ENCODE measurements at places on chromosomes 5 and 9. TPM values are rescaled to one million over a fixed set of nuclear protein-coding genes. Genes with fewer than 3 reads are reported as not detected.

SPINK6 gene
- not detected for total RNA-seq

OBP2B gene
- not detected for total RNA-seq

MOB3B gene
- total RNA-seq = 0.65 TPM

FAM221B gene
- not detected for total RNA-seq

C9orf40 gene
- total RNA-seq = 2.9 TPM

MAMDC2 gene
- 8.5 TPM for total RNA-seq

ANKDD1B gene
- total RNA-seq = 0.33 TPM

LRRC70 gene
- 48.7 TPM for total RNA-seq

PCDHAC2 gene
- total RNA-seq = 0.33 TPM

FBP1 gene
- total RNA-seq = 3.2 TPM

ROR2 gene
- total RNA-seq = not detected

FAM151B gene
- 1.6 TPM for total RNA-seq

DEPDC1B gene
- total RNA-seq = 7.2 TPM

WDR38 gene
- total RNA-seq = not detected

JAKMIP2 gene
- total RNA-seq = not detected

POU5F2 gene
- 2.2 TPM for total RNA-seq

DRD1 gene
- not detected for total RNA-seq

ZFP2 gene
- 0.33 TPM for total RNA-seq

SPINK5 gene
- total RNA-seq = 0.10 TPM

PCDHB12 gene
- 0.76 TPM for total RNA-seq

SQSTM1 gene
- total RNA-seq = 470 TPM

CCNO gene
- 0.33 TPM for total RNA-seq

ARL14EPL gene
- 0.67 TPM for total RNA-seq

FSD1L gene
- total RNA-seq = 3.6 TPM

TBC1D13 gene
- total RNA-seq = 29.1 TPM

RXFP3 gene
- not detected for total RNA-seq

PCDHA5 gene
- total RNA-seq = 0.10 TPM

TGFBI gene
- total RNA-seq = 7.6 TPM

CEP72 gene
- total RNA-seq = 4.1 TPM

QRFP gene
- total RNA-seq = not detected

FCHSD1 gene
- 29.4 TPM for total RNA-seq

PCDHA9 gene
- total RNA-seq = under 0.01 TPM

GADD45G gene
- not detected for total RNA-seq

RMRP gene
- 52,393 TPM for total RNA-seq

TRIM52 gene
- 7.9 TPM for total RNA-seq

ABLIM3 gene
- total RNA-seq = 40.5 TPM

SERF1A gene
- 13.7 TPM for total RNA-seq

GPR150 gene
- 0.33 TPM for total RNA-seq

LRRC26 gene
- total RNA-seq = not detected

CNTFR gene
- not detected for total RNA-seq

CCNH gene
- total RNA-seq = 83.3 TPM

PCDHB10 gene
- total RNA-seq = 1.1 TPM

EPB41L4B gene
- 1.3 TPM for total RNA-seq

PCAT7 gene
- total RNA-seq = not detected

LCN1 gene
- not detected for total RNA-seq

HRCT1 gene
- 4.6 TPM for total RNA-seq

CYLC2 gene
- not detected for total RNA-seq

DPM2 gene
- total RNA-seq = 19.6 TPM

SPAAR gene
- total RNA-seq = 4.5 TPM

Data from vein endothelial cell (primary cell).